Vagina (tissue), 2 donors: ENCODE measurements at places on chromosomes 1 and 21.

GRCh38 chr1:241688940-241689368 lies 36.9 kb downstream of the WDR64 start:
- no peak for DNase-seq

DNA sequence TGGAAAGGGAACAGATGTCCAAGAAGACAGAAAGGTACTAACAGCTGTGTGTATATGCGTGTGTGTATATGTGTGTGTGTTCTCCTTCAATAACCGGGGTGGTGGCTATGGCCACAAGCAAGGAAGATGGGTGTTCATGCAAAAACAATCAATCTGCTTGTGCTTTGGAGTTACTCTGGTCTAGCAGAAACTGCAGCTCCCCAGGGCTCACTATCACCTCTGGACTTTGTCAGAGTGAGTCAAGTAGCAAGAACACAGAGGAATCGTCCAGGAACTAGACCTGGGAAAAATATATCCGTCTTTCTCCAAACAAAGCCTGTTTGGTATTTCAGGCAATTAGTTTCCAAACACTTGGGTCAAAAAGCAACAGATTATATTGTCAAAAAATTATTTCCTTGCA lies 68.6 kb downstream of the GNG12 start:
- no peak for DNase-seq

DNA sequence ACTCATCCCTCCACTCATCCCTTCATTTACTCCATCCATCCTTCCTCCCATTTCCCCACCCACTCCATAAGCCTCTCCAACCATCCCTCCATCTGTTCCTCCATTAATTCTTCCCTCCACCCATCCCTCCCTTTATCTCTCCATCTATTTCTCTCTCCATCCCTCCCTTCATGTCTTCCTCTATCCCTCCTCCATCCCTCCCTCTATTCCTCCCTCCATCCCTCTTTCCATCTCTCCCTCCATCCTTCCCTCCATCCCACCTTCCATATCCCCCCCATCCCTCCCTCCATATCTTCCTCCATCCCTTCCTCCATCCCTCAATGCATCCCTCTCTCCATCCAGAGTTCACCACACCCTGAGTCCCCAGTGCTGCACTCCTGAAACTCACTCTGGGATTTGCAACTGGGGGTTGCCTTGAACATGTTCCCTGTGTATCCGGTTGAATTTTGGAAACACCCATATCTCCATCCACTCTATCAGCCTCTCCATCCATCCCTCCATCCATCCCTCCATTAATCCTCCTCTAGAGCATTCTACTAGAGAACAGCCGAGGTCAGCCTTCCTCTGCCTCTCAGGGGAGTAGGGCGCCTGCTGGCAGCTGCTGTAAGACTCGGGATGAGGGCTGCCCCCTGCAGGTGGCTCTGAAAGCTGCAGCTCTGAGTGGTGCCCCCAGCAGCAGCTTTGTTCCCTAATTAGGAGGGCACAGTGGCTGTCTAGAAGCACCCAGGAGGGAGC lies 39.4 kb downstream of the ABCG1 start:
- no peak for DNase-seq

DNA sequence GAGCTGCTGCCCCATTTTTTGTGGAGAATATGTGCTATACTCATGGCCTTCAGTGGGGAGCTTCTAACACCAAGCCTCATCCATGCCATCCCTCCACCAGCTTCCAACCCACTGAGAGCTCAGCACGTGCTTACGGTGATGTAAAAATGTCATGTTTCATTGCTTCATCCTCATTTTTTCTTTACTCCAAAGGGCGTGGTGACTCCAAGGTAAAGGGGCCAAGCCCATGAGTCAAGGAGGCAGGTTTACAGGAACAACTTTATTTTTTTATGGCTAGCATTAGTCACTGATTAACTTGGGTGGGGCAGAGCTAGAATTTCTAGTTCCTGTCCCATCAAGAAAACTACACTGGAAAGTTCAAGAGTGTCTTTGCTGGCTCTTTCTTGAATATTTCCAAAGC lies at the start of gene C1orf226:
C1orf226 (plus strand) TSS at position 346 of the 400 bp plus-strand sequence. CDS start 174 bp downstream, outside the sequence.
- DNase-seq, result peak; percentile 58

DNA sequence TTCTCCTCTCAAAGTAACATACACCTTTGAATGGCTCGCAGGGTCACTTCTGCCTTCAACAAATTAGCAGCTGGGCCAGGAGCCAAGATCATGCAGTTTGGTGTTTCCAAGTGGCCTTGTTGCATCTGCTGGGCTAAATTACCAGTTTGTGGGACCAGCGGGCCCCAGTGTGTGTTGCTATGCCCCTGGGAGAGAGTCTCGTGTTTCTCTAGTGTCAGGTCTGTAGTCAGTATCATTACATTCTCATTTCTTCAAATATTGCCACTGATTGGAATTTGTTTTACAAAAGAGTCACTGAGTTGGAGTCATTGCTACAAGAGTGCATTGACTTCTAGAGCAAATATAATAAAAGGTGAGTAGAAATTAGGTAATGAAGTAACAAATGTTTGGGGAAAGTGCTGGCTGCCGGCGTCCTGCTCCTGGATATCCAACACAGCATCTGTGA lies 35.5 kb downstream of the RHOU start:
- no peak for DNase-seq

GRCh38 chr1:245183429-245183828 lies 28.6 kb downstream of the KIF26B start:
- no peak for DNase-seq

DNA sequence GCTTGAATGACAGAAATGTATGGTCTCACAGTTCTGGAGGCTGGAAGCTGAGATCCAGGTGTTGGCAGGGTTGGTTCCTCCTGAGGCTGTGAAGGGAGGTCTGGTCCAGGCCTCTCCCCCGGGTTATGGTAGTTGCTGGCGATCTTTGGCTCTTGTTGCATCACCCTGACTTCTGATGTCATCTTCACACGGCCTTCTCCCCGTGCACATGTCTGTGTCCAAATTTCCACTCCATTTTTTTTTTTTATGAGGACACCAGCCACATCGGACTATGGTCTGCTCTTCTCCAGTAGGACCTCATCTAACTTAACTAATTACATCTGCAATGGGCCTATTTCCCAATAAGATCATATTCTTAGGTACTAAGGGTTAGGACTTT lies 232.2 kb downstream of the KCNJ6 start:
- no peak for DNase-seq

DNA sequence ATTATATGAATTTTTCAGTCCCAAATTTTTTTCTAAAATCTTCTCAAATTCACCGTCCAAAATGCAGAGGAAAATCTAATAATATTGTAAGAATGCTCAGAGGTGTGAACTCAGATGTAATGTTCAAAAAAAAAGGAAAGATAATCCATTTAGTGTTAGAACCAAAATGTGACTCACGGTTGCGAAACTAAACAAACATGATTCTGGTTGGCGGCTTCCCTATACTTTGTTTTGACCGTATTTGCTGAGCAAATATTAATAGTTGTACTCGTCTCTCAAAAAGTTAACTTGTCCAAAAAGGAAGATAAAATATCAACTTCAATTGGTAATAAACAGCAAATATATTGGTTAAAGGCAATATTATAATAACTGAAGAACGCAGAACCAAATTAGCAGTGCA lies 34.4 kb downstream of the ZSWIM5 start:
- no peak for DNase-seq

DNA sequence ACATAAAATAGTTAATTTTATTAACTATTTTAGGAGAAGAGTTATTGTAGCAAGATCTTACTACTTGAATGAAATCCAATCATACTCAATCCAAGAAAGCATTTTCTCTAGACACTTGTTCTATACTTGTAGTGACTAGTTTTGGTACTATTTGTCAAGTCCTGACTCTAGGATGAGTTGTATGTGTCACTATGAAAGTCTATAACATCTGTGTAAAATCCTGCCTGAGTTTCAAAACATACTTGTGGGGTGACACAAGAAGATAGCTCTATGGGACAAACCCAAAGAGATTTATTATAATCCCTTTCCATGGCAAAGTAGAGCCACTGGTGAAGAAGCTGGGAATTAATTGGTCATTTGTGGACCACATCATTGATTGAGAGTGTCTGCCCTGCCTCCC lies 1042.2 kb upstream of the ADGRL4 start:
- no peak for DNase-seq

- no peak for DNase-seq
Observed at GRCh38 chr1:219708919-219709543, 96.1 kb upstream of the ZC3H11B start.

DNA sequence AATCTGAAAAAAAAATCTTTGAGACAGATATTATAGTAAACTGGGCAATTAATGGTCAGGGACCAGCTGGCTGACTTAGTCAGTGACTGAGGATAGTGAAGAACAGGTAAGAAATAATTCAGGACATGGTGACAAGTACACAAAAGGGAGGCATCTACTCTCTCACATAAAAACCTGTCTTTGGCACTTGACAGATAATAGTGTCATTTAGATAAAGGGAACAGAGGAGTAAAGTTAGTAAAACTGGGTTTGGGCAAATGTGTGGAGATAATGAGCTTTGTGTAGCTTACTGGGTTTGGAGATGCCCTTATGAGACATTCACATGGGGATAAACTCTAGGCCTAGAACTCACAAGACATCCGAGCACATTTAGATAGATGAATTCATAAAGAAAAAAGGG lies 4.0 kb downstream of the SSX2IP start:
- no peak for DNase-seq
